ENCODE measurements at places on chromosomes 6 and 20.

DNA sequence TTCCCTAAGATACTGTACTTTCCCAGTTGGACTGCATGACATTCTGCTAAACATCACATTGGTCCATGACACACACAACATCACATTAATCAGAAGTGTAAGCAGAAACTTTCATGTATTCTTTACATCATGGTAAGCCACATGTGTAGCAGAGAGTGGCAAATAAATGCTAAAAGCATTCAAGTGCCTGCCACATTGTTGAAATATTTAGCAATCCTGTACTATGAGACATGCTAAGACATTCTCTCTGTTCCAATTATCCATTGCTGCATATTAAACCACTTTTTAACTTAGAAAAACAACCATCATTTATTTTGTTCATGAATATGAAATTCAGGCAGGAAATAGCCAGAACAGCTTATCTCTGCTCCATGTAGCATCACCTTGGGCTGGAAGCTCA is 207.7 kb upstream of the GJE1 start:
- no peak for DNase-seq

GRCh38 chr6:4270776-4271175 is 135.4 kb upstream of the ECI2 start:
- DNase-seq: peak; percentile 52

GRCh38 chr6:3081960-3082359 is 13.7 kb downstream of the RIPK1 start:
- no peak for DNase-seq

- peak; percentile 58 for DNase-seq
These were observed 16.0 kb upstream of the PI16 start for GRCh38 chr6:36938536-36938935.

DNA sequence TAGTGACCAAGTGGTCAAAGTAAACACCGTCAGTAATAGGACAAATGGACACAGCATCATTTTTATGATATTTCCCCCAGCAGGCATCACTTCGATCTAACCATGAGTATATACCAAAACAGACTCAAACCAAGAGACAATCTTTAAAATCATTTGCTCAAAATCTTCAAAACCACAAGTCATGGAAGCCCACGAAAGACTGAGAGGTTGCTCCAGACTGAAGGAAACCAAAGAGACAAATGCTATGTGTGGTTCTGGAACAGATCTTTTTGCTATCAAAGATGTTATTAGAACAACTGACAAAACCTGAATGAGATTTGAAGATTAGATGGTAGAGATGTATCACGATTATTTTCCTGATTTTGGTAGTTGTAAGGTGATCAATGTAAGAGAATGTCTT is 197.7 kb downstream of the TBXT start:
- no peak for DNase-seq

DNA sequence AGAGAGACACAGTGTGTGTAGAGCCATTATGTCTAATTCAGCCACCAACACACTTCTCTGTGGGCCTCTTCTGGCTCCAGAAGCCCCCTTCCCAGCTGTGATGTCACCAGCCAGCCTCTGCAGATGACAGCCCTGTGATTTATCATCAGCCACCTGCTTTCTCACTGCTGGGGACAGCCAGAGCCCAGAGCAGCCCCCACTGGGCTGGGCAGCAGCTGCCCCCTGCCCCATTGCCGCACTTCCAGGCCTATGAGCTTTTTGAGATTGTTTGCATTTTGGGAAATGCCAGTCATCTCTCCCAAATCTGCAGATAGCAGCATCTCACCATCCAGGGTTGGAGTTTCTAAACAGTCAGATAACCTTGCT is 21.9 kb upstream of the STX16 start:
- DNase-seq: no peak

DNA sequence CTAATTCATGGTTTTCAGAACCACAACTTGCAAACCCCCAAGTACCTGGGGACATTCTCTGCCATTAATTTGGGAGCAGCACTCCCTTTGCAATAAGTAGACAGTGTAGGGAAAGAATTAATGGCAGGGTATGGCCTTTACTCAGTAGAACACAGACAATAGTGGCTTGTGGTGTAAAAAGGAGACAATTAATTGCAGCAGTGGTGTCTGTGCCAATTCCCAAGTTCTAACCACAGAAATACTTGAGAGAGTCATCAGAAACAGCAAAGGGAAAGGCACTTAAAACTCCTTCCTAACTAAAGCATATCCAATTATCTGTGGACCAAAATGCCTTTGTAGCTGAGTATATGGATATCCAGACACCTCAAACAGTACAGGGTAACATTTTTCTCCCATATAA is 257.6 kb upstream of the POU3F2 start:
- peak; percentile 37 for DNase-seq

- DNase-seq: no peak
These were observed 274.8 kb upstream of the BTBD3 start for GRCh38 chr20:11642866-11643265.

DNA sequence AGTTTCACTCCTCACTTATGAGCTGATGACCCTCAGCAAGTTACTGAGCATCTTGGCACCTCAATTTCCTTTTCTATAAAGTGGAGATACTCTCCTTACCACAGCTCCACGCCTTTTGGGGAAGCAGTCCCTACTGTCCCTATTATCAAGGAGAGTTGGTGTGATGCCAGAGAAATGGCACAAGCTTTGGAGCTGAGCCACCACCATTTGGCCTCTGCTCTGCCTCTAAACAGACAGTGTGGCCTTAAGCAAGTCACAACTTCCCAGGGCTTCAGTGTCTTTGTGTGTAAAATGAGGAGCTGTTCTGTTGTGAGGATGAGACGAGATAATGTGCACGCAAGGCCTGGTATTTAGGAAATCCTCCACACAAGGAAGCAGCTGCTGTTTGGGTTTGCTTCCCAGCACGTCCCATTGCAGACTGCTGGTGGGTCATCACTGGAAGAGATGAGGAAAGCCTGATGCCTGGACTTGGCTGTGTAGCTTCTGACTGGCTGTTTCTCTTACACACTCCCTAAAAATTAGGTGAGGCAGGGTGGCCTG is 18.5 kb downstream of the NSFL1C start:
- no peak for DNase-seq

Measured in astrocyte of the spinal cord (primary cell).